ENCODE measurements at places on chromosomes 16 and 17.

DNA sequence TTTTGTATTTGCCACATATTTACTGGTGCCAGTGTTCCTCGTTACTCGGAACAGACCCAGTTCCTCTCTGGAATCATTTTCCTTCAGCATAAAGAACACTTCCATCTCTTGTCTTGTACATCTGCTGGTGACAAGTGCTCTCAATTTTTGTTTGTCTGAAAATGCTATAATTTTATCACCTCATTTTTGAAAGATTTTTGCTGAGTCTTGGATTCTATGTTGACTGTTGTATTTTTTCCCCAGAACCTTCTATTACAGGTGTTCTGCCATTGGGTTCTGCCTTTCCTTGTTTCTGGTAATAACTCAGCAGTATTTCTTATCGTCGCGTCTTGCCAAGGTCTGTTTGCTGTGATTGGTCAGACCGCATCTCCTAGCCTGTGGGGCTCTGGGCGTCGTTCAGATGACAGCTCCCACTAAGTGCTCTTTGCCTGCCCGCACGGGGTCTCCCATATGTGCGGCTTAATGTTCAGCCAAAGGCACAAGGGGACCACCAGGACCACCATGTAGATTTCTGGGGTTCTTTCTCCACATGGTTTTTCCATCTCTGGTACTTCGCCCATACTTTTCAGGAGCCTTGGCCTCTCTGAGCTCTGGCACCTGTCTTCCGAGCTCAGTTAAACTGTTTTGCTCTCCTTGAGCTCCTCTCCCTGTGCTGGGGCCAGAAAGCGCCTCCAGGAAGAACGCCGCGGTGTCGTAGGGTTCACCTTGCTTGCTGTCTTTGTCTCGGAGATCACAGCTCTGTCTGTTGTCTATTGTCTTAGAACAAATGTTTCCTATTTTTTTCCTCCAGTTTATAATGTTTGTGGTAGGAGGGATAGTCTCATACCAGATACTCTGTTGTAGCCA is 80.0 kb downstream of the METRNL start:
- no peak for DNase-seq

GRCh38 chr16:87457061-87457611 is 35.7 kb downstream of the ZCCHC14 start:
- DNase-seq = no peak

- no peak for DNase-seq
Observed at GRCh38 chr17:13352747-13353415, 248.8 kb downstream of the HS3ST3A1 start.

DNA sequence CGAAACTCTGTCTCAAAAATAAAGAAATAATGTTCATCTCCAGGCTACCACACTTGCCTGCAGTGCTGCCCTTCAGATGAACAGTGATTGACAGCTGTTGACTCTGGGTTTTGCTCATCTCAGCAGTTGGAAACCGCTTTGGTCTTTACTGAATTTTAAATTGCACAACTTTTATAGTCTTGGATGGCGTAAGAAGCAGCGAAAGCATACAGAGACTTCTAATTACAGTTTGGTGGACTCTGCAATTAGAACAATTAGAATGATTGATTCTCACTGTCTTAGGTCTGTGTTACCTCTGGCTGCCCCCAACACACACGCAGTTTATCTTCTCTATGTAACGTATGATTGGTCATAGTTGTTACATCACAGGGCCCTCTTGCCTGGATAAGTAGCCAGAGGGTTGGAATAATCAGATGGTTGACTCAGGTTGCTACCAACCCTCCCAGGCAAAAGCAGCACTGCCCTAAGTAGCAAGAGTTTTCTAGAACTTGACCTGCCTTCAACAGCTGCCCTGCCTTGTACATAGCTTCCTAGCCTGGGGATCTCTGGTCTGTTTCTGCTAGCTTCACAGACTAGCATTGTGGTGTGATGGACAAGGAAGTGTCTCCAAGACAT is 1.9 kb upstream of the NAT9 start:
- no peak for DNase-seq

DNA sequence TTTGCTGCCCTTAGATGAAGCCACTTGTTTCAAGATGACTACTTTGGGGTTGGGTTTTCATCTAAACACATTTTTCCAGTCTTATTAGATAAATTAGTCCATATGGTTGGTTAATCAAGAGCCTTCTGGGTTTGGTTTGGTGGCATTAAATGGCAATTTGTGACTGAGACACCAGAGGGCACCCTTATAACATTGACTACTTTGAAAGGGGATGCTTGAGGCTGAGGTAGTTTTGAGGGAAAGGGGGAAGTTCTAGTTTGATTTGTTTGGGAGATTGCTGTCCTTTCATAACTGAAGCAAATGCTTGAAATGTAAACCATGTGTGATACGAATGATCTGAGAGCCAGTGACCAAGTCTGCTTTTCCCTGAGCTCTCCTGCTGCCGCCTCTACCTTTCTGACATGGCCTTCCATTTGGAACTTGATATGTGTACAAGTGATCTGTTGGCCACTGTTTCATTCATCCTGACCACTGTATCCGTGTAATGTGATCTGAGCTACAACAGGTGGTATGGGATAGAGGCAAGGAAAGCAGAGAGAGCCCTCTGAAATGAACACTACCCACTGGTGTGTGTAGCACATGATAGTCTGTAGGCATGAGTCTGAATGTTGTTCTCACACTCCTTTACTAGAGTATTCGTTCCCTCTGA is 5.8 kb upstream of the RARA start:
- DNase-seq = no peak

- no peak for DNase-seq
Observed at GRCh38 chr16:83802554-83803205, 5.1 kb upstream of the HSBP1 start.

DNA sequence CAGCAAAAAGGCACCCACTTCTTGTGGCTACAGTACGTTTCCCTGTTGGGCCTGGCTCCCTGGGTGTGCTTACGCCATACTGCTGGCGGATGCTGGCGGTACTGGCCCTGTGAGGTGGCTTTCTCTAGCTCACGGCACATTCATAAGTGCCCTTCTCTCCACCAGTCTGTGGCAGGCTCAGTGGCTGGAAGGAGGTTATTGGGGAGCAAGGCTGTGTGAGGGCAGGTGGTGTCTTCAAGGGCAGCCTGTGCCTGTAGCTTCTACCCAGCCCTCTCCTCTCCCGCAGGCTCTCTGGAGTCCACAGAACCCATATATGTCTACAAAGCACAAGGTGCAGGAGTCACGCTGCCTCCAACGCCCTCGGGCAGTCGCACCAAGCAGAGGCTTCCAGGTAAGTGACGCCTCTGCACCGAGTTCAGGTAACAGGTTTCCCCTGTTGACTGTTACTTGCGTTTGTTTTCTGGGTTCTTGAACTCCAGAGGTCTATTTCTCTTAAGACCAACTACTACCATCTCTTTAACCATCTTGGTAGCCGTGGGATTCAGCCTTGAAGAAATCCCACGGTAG is 20.6 kb downstream of the NTAN1 start:
- DNase-seq = no peak

DNA sequence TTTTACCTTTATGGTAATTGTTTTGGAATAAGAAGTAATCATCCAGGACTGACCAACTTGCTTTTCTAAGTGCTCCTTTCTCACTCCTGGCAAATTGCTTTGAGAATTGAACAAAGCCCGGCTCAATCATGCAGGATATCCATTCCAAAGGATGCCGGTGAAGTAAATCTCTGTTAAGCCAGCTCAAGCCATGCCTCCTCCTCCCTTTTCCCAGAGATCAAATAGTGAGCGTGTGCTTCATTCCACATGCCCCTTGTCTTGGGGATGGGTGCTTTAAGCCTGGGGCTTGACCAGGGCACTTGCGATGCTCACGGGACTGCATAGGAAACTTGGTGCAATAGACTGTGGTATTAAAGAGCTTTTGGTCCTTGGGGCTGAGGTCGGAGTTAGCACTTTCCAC is 90.7 kb downstream of the UTP18 start:
- no peak for DNase-seq

DNA sequence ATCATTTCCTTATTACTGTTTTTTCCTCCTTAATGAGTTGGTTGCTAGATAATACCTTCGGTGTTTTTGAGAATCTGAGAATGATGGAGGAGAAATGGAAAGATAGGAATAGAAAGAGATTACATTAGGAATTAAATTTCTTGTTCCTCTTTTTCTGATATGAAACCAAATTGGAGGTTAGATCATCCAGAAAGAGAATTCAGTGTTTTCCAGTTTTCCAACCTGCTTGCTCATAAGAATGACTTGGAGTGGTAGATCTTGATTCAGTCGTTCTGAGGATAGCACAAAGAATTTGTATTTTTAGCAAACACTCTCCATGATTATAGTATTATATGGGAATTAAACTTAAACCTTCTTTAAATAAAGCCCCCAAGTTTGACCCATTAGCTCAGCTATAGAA is 35.9 kb downstream of the PITPNC1 start:
- no peak for DNase-seq

- DNase-seq = no peak
Observed at GRCh38 chr17:8060274-8060673, 21.4 kb downstream of the ALOX15B start.

GRCh38 chr17:74250324-74250995 is 23.6 kb upstream of the DNAI2 start:
- DNase-seq = no peak

- no peak for DNase-seq
Observed at GRCh38 chr17:8481089-8481488, 45.4 kb downstream of the NDEL1 start.

- DNase-seq = no peak
Observed at GRCh38 chr16:47026947-47027346, 53.5 kb upstream of the DNAJA2 start.

DNA sequence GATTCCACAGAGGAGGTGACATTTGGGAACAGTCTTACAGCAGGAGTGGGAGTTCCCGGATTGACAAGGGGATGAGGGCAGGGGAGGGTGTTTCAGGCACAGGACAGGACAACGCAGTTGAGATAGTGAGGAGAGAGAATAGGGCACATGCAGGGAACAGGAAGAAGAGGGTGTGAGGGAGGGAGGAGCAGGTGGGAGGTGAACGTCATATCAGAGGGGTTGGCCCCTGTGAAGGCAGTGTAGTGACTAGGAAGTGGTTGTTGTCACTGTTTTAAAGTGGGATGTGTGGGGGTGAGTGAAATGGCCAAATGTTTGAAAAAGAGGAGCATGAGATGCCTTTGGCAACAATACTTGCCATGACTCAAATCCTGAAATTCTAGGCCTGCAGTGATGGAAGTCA is 12.2 kb downstream of the PRKCB start:
- no peak for DNase-seq

DNA sequence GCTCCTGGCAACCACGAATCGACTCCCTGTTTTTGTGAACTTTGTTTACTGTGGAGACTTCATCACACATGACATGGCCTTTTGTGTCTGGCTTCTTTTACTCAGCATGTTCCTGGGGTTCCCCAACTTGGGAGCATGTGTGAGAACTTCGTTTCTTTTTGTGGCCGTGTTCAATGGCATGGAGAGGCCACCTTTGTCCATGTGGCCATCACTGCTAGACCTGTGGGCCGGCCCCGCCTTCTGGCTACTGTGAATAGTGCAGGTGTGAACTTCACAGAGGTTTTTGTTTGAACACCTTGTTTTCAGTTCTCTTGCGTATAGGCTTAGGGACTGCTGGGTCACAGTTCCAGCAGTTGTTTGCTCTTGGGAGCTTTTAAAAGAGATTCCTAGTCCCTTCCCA is 5.7 kb upstream of the SLC38A8 start:
- no peak for DNase-seq

DNA sequence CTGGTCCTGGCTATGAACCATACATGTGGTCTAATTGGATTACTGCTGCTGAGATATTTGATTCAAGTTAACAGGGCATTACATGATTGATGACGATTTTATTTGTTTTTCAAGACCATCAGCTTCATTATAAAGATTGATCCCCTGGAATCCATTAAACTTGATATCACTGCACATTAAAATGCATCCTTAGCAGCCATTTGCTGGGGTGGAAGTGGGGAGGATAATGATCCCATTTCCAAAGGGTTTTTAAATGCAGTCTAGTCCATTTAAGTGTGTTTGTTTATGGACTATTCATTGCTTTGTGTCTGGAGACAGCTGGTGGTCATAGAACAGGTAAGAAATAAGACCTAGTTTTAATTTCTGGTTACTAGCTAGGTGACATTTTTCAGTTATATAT is 40.9 kb downstream of the ADAMTS18 start:
- DNase-seq = no peak

- DNase-seq = no peak
Observed at GRCh38 chr17:28505986-28506665, at the start of gene FOXN1. Gene FOXN1 (plus strand): TSS chr17:28506348. CDS start chr17:28523970, 17,622 bp downstream.

GRCh38 chr16:87702325-87702811 is 63.4 kb downstream of the KLHDC4 start:
- no peak for DNase-seq

- peak; percentile 8 for DNase-seq
Observed at GRCh38 chr17:68301438-68301959, 10.2 kb downstream of the ARSG start.

DNA sequence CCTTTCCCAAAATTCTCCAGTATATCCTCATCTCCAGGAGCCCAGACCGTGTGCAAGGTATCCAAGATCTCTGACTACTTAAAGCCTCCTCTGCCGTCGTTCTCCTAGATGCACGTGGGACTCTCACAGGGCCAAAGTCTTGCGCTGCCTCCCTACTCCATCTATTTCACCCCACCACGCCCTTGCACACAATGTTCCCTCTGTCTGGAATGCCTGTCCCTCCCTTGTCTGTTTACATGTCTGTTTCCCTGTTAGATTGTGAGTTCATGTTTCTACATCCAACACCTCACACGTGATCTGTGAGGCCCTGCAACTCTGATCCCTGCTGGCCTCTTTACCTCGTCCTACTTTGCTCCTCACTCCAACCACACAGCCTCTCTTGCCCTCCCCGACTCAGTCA is 4.9 kb upstream of the FZD2 start:
- no peak for DNase-seq

- DNase-seq = no peak
Observed at GRCh38 chr17:68349157-68349556, 57.9 kb downstream of the ARSG start.
